ENCODE measurements at places on chromosomes 1 and 21.

DNA sequence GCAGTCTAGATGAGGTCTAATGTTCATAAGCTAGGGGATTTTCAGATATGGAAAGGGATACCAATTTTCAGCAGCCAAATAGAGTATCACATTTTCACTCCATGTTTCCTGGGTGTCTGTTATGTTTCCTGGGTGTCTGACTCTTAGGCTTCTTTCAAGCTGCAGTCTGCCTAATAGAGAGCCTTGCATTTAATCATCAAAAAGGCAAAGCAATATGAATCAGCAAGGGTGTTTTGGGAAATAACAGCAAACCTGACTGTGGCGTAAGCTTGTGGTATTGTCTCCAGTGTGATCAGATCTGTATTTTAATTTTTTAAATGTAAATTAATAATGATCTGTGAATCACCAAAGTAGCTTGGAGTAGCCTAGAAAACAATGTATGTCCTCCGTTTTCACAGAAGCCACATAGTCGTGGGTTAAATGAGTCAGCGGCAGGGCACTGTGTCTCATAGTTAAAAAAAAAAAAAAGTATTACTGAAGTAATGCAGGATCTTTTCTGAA is 10.4 kb downstream of the LGALS8 start:
- DNase-seq: no peak

DNA sequence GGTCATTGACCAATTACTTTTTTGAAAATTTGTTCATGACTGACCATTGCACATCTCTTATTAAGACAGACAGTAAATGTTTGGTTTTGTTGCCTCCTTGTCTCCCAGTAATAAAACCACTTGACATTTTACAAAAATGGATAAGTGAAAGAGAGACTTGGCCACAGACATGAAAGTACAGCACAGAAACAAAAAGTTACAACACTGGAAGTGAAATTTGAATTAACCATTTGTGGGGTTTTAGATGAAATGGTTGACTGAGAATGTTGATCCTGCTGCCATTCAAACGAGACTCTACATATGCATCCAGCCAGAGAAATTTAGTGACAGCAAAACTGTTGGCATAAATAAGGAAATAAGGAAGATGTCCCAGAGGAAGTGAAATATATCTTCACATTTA is 79.3 kb upstream of the B3GALT2 start:
- DNase-seq: no peak

DNA sequence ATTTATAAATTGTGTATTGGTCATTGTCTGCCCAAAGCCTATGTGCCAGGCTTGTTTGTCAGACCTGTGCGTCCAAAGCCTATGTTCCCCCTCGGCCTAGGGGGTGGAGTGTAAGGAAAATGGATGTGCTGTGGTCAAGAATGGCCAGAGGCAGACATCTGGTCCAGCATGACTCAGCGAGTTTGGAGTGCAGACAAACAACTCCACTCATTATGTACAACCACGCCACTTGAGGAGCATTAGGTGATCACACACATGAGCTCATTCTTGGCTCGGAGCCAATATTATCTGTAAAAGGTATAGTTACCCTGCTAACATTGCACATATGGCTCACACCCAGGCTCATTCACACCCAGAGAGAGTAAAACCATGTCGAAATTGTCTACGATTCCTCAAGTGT is 1047.6 kb upstream of the ADGRL4 start:
- DNase-seq: no peak

DNA sequence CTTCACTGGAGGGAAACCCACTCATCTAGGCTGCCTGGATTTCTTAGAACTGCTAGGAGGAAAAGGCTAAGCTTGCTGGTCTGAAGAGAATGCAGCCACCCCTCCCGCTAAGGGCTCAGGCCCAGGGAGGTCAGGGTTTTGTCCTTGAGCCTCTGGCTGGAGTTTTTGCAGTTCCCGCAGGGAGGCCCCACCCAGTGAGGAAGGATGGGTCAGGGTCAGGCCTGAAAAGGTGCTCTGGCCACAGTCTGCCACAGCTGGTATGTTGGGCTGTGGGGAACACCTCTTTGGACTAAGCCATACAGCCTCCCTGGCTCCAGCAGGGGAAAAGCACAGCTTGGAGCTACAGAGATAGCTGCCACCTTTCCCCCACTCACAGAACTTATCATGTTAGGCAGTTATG is 71.4 kb upstream of the PAPPA2 start:
- no peak for DNase-seq

- DNase-seq: no peak
Observed at GRCh38 chr1:239243006-239243405, 143.4 kb upstream of the CHRM3 start.

DNA sequence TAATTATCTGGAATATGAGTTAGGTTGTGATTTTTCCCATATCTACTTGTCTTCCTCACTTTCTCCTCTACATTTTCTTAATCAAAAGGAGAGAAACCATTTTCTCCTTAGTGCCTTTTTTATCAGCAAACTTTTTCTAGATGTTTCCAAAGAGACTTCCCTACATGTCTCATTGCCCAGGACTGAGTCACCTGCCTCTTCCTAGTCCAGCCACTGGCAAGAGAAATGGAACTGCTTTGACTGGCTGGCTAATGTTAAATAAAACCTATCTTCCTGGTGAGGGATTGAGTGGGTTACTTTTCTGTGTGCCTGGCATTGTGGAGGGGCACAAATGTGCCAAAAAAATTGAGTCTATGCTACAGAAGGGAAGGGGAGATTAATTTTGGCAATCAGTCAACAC is 52.1 kb upstream of the CD5L start:
- no peak for DNase-seq
